Gastroesophageal sphincter (tissue), 4 donors: ENCODE measurements at places on chromosomes 2 and 18. TPM values are rescaled to one million over a fixed set of nuclear protein-coding genes. Genes with fewer than 3 reads are reported as not detected.

Gene TTC32
- 37.5 TPM for total RNA-seq

Gene SAG
- total RNA-seq, result not detected

Gene TUBB6
- total RNA-seq, result 777 TPM

Gene CRACDL
- total RNA-seq, result 0.94 TPM

Gene BIN1
- total RNA-seq, result 50.3 TPM

Gene PIEZO2
- 0.64 TPM for total RNA-seq

Gene RAB10
- total RNA-seq, result 91.9 TPM

Gene MEP1B
- not detected for total RNA-seq

Gene PRSS56
- total RNA-seq, result not detected

Gene CCDC178
- 0.27 TPM for total RNA-seq

Gene SCYGR8
- total RNA-seq, result not detected

Gene KYNU
- 0.27 TPM for total RNA-seq

Gene OTOS
- total RNA-seq, result not detected

Gene CDH2
- total RNA-seq, result 9.8 TPM

Gene OTOF
- total RNA-seq, result not detected

Gene TCF23
- total RNA-seq, result 0.13 TPM

Gene CD8A
- 0.42 TPM for total RNA-seq

Gene CD28
- total RNA-seq, result 2.0 TPM

Gene C18orf54
- 2.3 TPM for total RNA-seq
